ENCODE measurements at places on chromosomes 13 and 19. TPM values are rescaled to one million over a fixed set of nuclear protein-coding genes. Genes with fewer than 3 reads are reported as not detected.

- no peak for DNase-seq
Measured at GRCh38 chr19:23916991-23917390, 2.3 kb downstream of the ZNF726 start.

DNA sequence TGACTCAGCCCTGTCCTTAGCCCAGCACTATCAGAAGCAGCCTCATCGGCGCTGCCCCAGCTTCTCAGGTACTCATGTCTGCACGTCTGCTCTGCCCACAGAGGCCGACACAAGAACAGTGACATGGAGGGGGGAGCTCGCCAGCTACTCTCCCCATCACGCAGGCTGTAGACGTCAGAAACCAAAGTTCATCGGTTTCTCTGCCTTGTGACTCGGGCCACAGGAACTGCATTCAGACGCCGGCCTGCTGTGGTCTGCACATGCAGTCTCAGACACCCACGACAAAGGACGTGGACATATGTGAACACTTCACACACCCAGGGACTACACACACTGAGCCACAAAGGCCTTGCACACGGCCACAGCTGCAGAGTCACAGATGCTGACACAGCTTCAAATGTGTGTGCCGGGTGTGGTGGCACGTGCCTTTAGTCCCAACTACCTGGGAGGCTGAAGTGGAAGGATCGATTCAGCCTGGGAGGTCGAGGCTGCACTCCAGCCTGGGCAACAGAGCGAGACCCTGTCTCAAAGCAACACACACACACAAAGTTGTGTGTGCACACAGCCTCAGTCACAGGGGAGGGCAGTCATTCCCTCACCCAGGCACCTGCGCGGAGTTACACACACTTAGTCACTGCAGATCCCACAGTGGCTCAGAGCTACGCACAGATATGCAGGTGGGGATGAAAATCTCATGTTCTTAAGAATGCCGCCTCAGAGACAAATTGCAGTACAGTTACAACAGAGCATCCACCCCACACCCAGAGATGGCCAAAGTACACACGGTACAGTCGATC lies 4.9 kb upstream of the ZFP36 start:
- no peak for DNase-seq

- DNase-seq: no peak
Measured at GRCh38 chr13:43574605-43575004, 212.2 kb downstream of the ENOX1 start.

DNA sequence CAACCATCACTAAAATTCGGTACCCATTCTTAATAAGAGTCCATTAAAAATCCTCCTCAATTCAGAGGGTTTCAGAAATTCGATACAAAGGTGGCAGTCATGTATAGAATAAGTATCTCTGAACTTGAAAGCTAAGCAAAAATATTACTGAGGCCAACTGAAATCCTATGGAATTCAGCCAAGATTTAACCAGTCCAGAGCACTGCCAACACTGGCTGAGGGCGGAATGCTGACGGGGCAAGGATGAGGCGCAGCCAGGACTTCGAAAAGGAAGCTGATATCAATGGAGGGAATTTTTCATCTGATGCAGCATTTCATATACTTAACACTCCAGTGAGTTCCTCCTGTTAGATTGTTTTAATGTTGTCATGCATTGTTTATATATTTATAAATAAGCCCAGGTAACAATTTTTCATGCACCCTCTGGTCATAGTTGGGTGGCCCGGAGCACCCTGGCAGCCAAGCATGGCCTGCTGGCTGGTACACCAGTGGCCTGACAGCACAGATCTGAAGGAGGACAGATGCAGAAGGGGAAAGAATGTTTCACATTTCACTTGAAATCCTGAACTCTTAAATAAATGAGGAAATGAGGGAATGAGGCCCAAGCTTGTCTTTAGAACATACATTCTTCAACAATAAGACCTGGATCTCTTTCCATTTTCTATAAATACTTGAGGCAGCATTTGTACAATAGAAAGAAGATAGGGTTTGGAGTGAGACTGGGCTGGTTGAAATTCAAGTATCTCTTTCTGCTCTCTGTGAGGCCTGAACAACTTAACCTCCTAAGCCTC lies 41.5 kb downstream of the WDFY2 start:
- no peak for DNase-seq

CPT1C gene
- 8.0 TPM for polyA plus RNA-seq

WDR88 gene
- 1.1 TPM for polyA plus RNA-seq

All from right renal cortex interstitium (tissue), 3 donors.